ENCODE measurements at places on chromosomes 4 and X. TPM values are rescaled to one million over a fixed set of nuclear protein-coding genes. Genes with fewer than 3 reads are reported as not detected.

CFAP99 gene
- polyA plus RNA-seq, result not detected

- DNase-seq, result no peak
Observed at GRCh38 chr4:2290974-2291704, 29.2 kb upstream of the MXD4 start.

- DNase-seq, result no peak
Observed at GRCh38 chr4:157196046-157196445, 24.5 kb upstream of the GRIA2 start.

DNA sequence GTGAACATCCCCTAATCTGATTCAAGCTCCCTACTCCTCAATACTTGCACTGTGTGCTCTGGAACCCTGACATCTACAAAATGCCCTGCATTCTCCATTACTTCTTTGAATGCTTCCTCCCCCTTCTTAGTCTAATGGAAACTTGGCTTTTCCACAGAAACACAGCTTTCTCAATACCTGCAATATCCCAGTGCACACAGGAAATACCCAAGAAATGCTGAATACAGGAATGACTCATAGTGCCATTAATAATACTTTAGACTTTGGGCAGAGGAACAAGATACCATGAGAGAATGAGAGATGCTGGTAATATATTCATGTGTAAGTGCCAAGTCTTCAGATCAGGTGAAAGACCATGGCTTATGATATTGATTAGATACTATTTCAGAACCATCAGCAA lies 5.6 kb downstream of the QRFPR start:
- DNase-seq, result peak; percentile 61

DNA sequence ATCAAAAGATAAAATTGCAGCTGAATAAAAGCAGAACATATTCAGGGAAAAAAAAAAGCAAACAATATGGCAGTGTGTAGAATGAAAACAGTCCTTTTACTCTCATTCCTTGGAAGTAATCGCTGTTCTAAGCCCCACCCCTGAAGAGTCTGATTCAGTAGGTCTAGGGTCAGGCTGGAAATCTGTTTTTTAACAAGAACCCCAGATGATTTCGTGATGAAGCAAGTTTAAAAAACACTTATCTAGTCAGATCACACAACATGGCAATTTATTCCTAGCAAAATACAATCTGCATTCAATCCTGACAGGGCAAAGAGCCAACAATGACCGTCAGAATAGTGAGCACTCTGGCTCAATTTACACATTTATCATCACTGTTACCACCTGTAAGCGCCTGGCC lies 16.1 kb downstream of the FAM120C start:
- no peak for DNase-seq

DNA sequence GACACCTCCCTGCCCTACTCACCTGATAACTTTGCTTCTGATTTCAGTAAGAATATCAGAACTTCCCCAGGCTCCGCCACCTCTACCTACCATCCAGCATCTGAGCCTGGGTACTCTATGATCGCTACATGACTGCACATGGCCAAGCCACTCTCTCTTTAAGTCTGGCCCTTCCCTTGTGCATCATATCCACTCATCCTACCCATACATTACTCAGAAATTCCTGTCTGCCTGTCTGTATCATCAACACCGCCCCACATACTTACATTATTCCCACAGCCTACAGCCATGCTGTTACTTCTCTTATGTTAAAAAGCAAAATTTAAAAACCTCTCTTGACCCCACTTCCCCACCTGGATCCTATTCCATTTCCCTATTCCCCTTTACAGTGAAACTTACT lies 84.7 kb downstream of the SCD5 start:
- peak; percentile 60 for DNase-seq

PARM1 gene
- polyA plus RNA-seq, result 0.14 TPM

LIMCH1 gene
- 22.2 TPM for polyA plus RNA-seq

PDLIM3 gene
- polyA plus RNA-seq, result 0.51 TPM

C4orf51 gene
- not detected for polyA plus RNA-seq

PPEF2 gene
- not detected for polyA plus RNA-seq

DNA sequence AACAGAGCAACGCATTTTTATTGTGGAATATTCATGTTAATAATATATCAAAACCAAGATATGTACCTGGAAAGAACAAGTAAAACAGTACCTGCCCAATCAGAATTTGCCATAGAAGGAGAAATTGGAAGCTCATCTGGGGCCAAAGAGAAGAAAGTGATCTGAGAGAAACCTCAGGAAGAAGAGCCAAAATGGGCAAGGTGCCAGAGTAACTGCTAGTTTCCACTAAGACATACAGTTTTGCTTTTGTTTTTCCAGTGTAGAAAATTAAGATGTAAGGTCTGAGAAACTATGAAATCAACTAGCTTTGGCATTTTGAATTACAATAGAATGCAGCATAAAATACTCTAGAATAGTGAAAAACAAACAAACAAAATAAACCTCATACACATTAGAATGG lies 2201.2 kb downstream of the ARAP2 start:
- no peak for DNase-seq

GLRA3 gene
- polyA plus RNA-seq, result not detected

GRCh38 chr4:98573791-98574190 lies 84.6 kb downstream of the TSPAN5 start:
- no peak for DNase-seq

DNA sequence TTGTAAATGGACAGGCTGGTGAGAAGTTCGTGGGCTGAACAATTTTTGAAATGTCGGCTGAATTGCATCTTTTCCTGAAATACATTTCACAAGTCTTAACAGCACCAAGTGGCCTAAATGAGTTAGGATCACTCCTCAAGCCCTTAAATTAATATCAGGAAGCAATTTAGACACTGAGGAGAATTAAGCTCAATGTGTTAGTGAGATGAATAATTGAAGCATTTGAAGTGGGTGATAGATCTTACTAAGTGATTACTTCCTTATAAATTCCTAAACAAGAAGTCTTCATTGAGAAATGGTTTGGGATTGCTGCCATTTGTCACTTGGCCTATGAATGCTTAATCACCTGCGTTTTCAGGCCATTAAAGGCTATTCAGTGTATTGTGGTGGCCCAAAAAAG lies 116.8 kb downstream of the NAA11 start:
- DNase-seq, result no peak

GRCh38 chr4:68476191-68476590 lies 28.9 kb downstream of the TMPRSS11E start:
- peak; percentile 89 for DNase-seq

SEL1L3 gene
- polyA plus RNA-seq, result 24.5 TPM

NXF2 gene
- not detected for polyA plus RNA-seq

- peak; percentile 69 for DNase-seq
Observed at GRCh38 chrX:21683941-21684340, 25.8 kb upstream of the KLHL34 start.

DNA sequence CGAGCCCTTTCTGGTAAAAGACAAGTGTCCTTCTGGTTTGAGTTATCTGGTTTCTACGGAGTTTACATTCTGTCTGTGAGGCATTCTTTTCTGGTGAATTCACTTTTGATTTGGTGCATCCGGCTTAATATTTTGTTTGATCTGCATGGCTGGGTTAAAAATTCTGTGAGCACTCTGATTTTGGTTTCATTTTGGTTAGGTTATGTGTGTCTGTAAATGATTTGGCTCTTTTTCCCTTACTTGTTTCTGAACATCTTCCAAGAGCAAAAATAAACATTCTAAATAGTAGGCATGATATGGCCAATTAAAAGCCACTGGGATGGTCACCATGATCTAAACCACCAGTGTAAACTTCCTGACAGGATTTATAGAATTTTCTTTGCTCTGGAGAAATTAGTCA lies 85.7 kb upstream of the PTPN13 start:
- DNase-seq, result peak; percentile 48

- no peak for DNase-seq
Observed at GRCh38 chrX:134244043-134244442, 7.1 kb downstream of the CCDC160 start.

DNA sequence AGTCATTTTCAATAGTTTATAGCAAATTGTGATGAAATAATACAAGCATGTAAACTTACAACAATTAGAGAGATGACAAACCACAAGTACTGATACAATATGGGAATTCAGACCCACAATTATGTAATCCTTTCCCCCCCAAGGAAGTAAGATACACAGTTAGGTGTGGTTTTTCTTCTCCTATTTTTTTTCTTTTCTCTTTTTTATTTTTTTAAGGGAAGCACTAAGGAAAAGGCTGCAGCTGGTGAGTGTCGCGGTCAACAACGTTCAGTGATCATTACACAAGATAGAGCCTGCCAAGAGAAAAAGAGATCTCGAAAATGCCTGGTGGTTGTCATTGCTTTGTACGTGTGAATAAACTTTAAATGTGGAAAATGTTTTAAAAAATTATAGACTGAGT lies 9.8 kb downstream of the NDNF start:
- peak; percentile 28 for DNase-seq

LRCH2 gene
- polyA plus RNA-seq, result 1.0 TPM

DNA sequence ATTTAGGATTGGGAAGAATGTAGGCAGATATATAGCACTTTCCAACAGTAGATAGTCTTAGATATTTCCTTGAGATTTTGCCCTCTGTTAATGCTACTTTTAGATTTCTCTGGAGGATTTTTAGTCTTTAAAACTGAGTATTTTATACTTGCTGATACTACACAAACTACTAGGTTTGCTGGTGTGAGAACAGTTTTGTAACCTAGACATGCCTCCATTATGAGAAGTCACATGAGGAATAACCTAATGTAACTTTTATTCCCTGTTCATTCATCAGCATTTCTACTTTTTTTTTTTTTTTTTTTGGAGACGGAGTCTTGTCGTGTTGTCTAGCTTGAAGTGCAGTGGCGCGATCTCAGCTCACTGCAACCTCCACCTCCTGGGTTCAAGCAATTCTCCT lies 137.2 kb downstream of the RAPGEF2 start:
- DNase-seq, result no peak

DNA sequence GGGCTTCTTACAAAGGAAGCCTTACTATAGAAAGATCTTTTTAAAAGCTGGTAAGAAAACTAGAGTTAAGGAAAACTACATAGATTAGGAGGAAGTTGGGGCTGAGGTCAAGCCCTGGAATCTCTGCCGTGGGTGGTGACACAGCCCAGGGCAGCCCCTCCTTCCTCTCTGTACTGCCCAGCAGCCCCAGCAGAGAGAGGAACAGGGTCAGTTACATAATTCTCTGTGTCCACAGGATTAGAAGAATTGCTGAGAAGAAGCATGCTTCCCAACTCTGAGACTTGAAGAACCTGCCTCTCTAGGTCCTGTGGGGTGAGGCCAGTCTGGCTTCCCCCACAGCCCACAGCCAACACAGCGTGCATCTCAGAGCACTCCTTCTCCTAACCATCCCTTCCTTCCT lies 9.2 kb upstream of the ABLIM2 start:
- no peak for DNase-seq

VAMP7 gene
- polyA plus RNA-seq, result 64.6 TPM

CHRDL1 gene
- 0.06 TPM for polyA plus RNA-seq

DNA sequence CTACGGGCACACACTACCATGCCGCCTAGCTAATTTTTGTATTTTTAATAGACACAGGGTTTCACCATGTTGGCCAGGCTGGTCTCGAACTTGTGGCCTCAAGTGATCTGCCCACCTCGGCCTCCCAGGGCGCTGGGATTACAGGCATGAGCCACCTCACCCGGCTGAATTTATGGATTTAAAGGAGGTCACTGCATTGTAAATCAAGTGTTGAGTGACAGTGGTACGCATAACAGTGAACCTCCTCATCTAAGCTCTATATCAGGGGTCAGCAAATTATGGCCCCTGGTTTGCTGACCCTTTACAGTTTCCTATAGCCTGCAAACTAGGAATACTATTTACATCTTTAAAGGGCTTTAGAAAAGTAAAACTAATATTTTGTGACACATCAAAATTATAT lies 2.6 kb upstream of the UXT start:
- no peak for DNase-seq

CLGN gene
- 2.7 TPM for polyA plus RNA-seq

DNA sequence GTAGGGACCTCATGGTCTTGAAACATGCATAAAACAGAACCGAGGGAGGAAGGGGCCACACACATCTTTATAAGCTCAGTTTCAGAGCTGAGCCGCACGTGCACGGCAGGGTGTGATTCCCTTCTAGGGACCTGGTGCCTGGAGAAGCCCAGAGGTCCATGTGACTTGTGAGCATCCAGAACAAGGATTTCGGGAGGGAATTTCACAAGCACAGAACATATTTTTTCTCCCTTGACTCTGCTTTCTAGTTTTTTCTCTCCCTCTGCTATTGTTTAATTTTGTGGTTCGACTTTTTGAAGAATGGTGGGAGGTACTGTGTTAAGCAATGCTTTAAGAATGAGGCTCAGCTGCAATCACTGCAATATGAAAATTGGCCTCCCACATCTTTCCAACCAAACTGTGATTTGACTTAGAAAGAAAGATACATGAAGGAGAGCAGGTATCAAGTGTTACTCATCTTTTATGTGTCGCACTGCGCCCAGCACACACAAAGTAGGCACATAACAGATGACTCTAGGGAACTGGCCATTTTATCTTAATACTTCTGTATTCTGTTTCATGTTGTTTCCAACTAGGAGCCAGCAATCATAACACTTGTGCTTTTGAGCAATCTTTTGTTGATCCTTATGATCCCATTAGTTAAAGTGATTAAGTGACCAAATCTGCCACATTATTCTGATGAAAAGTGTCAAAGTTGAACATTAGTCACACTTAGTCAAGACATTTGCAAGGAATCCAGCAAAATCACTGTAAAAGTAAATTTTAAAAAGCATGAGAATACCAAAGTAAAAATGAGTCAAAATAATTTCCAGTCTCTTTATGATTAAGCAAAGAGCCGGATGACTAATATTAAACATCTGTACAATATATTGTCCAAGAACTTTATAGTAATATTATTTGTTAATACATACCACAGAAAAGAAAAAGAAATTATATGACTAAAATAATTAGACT lies 86.4 kb downstream of the SHISA3 start:
- DNase-seq, result peak; percentile 47

GRCh38 chr4:38710053-38710452 lies 46.1 kb downstream of the KLF3 start:
- DNase-seq, result no peak

DNA sequence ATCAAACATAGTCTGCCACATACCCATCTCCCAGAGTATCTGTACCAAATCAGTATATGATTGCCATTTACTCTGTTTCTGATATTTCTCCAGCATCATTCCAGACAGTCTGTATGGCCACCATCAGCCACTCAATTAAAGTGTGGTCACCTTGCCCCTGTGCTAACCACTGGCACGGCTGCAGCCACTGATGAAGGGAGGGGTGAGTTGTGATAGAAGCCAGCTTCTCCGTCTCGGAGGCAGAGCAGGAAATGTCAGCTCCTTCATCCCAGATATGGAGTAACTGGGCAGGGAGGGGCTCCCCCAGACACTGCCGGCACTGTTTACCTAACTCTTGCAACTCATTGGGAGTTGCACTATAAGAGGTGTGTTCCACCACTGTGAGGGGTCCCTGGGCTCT lies 30.3 kb downstream of the CXCL13 start:
- no peak for DNase-seq

MTNR1A gene
- not detected for polyA plus RNA-seq

UGT2A1 gene
- polyA plus RNA-seq, result not detected

CLDN2 gene
- polyA plus RNA-seq, result not detected

- DNase-seq, result no peak
Observed at GRCh38 chrX:154797006-154797405, 8.3 kb downstream of the MPP1 start.

All from GM23248 (cell line).